ENCODE measurements at places on chromosomes 5 and 9.

GRCh38 chr5:153605386-153605785 is 114.9 kb downstream of the GRIA1 start:
- no peak for DNase-seq

- DNase-seq: no peak
Observed at GRCh38 chr9:97840521-97840920, 12.5 kb upstream of the FOXE1 start.

GRCh38 chr5:135206862-135207261 is 172.8 kb upstream of the PITX1 start:
- DNase-seq: no peak

GRCh38 chr5:67686746-67687145 is 490.1 kb upstream of the CD180 start:
- DNase-seq: no peak
